ENCODE measurements at places on chromosomes 6 and 20. TPM values are rescaled to one million over a fixed set of nuclear protein-coding genes. Genes with fewer than 3 reads are reported as not detected.

GRCh38 chr6:33251395-33252012, 20.2 kb downstream of the VPS52 start:
- no peak overlapping the region for H3K4me3 ChIP-seq
- H3K36me3 ChIP-seq = no peaks in the 10 kb centered on the region
- H3K27ac ChIP-seq = no peak overlapping the region
- peaks cover 25% of the 10 kb centered on the region for H3K4me1 ChIP-seq
- no peaks in the 10 kb centered on the region for H3K27me3 ChIP-seq

DNA sequence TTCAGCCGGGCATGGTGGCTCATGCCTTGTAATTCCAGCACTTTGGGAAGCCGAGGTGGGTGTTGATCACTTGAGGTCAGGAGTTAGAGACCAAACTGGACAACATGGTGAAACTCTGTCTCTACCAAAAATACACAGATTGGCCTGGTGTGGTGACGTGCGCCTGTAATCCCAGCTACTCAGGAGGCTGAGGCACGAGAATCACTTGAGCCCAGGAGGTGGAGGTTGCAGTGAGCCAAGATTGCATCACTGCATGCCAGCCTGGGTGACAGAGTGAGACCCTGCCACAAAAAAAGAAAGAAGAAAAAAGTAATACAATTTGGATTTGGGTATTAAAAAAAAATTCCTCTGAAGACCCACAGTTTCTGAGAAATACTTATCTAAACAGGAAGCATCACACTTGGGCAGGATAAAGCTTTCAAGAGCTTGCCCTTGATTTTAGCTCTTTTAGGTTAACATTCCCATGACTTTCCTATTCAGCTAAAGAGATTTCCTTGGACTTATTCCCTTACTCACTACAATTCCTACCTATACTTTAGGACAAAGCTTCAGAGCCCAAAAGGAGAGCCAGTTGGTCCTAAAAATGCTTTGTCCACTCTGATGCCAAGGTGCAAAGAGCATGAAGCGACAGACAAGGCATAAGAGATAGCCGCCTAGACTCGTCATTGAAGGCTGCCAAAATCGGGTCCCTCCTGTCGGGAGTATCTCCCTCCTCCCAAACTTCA, 1.9 kb downstream of the ELOVL2 start:
- no peaks in the 10 kb centered on the region for H3K36me3 ChIP-seq
- H3K4me1 ChIP-seq = peaks cover 13% of the 10 kb centered on the region
- peaks cover 20% of the 10 kb centered on the region for H3K27me3 ChIP-seq
- no peak for DNase-seq

GRCh38 chr6:45310118-45310788, 17.9 kb upstream of the RUNX2 start:
- no peaks in the 10 kb centered on the region for H3K4me1 ChIP-seq
- H3K4me3 ChIP-seq = no peak overlapping the region
- no peaks in the 10 kb centered on the region for H3K27me3 ChIP-seq
- no peak for DNase-seq
- no peaks in the 10 kb centered on the region for H3K36me3 ChIP-seq

DNA sequence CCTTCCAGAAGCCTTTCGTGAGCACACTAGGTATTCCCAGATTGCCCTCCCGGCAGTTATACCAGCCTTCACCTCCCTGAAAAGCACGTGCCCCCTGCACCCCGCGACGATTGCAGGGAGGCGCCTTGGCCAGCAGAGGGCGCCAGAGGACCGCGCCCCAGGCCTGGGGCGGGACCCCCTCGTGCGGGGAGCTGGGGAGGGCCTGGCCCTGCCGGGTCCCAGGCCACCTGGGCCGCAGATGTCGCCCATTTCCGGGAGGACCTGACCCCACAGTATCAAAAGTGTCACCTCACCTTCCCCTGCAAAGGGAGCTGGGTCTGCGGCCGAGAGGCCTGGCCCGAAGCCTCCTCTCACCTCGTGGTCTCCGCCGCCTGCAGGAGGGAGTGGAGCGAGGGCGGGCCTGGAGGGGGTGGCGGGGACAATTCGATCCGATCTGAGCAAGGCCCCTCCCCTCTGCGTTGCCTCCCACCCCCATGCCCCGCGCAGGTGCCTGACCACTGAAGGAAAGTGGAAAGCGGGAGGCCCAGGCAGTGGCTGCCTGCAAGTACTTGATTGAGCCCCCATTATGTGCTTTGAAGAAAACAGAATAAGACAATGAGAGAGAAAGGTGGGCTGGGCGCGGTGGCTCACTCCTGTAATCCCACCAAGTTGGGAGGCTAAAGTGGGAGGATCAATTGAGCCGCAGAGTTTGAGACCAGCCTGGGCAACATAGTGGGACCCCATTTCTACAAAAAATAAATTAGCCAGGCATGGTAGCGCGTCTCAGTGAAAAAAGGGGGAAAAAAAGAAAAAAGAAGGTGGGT, 3.5 kb upstream of the SNAI1 start:
- no peak overlapping the region for H3K27ac ChIP-seq
- no peaks in the 10 kb centered on the region for H3K36me3 ChIP-seq
- H3K27me3 ChIP-seq = no peaks in the 10 kb centered on the region
- DNase-seq = peak; percentile 92
- H3K4me3 ChIP-seq = peak overlapping the region; percentile 36
- H3K4me1 ChIP-seq = peaks cover 25% of the 10 kb centered on the region

- H3K27me3 ChIP-seq = no peaks in the 10 kb centered on the region
- H3K36me3 ChIP-seq = no peaks in the 10 kb centered on the region
- peak overlapping the region; percentile 97 for H3K27ac ChIP-seq
These were observed 13.2 kb upstream of the HMGA1 start for GRCh38 chr6:34223381-34223955.

GRCh38 chr6:19158586-19158985, 678.6 kb upstream of the ID4 start:
- no peaks in the 10 kb centered on the region for H3K36me3 ChIP-seq
- H3K27ac ChIP-seq = no peak overlapping the region
- no peak for DNase-seq
- no peak overlapping the region for H3K4me3 ChIP-seq
- H3K27me3 ChIP-seq = no peaks in the 10 kb centered on the region

- H3K27ac ChIP-seq = no peak overlapping the region
- H3K4me1 ChIP-seq = peaks cover 34% of the 10 kb centered on the region
- H3K36me3 ChIP-seq = peaks cover 5% of the 10 kb centered on the region
- no peak overlapping the region for H3K4me3 ChIP-seq
- no peaks in the 10 kb centered on the region for H3K27me3 ChIP-seq
These were observed 6.7 kb downstream of the ATG5 start for GRCh38 chr6:106318851-106319250.

DNA sequence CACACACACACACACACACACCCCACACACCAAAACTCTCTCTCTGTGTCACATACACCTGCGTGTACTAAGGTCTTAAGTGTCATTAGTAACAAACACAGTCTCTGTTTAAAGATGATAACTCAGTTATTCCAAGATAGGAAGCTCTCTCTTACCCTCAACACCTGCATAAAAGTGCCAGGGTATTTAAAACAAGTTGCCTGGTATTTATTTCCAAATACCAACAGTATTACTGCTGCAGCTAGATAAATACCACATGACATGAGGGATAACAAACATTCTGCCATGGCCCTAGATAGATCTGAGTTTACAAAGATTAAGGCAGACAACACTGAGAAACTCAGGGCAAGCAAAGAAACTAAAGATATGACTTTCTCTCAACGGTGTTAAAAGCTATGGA, 118.5 kb downstream of the SIM1 start:
- DNase-seq = no peak
- H3K4me3 ChIP-seq = no peak overlapping the region
- no peak overlapping the region for H3K27ac ChIP-seq
- no peaks in the 10 kb centered on the region for H3K27me3 ChIP-seq
- H3K4me1 ChIP-seq = no peaks in the 10 kb centered on the region

The HECA gene
- 47.1 TPM for total RNA-seq

The ERVFRD-1 gene
- not detected for total RNA-seq

The TPBG gene
- 13.0 TPM for total RNA-seq

The TP53TG5 gene
- total RNA-seq = not detected

The NXT1 gene
- 21.4 TPM for total RNA-seq

The ACTL10 gene
- 2.0 TPM for total RNA-seq
